ENCODE measurements at places on chromosomes 5 and 9.

DNA sequence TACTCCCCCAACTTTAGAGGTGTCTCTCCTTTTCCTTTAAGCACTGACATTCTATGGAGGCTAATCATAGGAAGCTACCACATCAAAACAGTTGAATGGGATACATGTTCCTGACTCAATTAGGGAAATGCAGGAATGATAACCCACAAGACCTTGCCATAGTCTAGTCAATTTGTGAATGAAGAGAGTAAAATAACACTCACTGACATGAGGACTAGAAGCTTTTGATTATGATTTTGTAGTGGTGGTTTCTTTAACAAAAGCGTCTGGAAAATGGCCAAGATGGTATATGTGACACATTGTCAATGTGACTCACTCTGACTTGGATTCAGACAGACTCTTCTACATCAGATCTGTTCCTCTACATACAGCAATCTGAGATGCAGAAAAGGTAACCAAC lies 13.7 kb upstream of the PRELID2 start:
- no peak for DNase-seq

DNA sequence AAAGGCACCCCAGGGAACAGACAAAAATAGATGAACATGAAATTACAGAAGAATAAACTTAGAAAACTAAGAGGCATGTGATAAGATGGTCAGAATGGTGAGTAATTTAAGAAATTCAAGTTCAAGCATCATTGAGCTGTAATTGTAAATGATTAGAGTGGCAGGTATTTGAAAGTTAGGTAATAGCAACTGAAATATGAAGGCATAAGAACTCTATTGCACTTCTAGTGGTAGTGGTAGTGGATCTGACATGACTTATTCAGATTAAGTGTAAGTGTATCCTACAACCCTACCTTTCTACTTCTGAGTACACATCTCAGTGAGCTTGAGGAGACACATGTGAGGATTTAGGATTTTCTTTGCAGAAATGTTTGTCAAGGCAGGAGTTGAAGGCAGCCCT lies 192.9 kb upstream of the RIOK2 start:
- no peak for DNase-seq

DNA sequence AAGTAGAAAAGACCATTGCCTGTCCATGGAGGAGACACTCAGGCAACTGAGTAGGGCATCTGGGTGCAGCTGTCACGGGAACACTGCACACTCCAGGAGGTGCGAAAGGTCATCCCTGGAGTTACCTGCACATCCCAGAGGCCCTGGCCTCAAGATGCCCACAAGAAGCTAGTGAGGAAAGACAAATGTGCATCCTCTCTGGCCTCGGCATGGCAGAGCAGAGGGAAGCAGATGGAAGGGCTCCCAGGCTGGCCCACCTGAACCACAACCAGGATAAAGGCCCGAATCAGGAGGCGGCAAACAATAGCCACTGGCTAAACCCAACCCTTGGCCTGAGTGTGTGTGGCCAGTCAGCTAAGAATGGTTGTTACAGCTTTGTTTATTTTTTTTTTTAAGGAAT lies 231.7 kb downstream of the SYK start:
- no peak for DNase-seq

- no peak for DNase-seq
Observed at GRCh38 chr9:110555551-110556331, 23.8 kb downstream of the SVEP1 start.

- no peak for DNase-seq
Observed at GRCh38 chr9:85942913-85943709, 2.2 kb downstream of the NAA35 start.

DNA sequence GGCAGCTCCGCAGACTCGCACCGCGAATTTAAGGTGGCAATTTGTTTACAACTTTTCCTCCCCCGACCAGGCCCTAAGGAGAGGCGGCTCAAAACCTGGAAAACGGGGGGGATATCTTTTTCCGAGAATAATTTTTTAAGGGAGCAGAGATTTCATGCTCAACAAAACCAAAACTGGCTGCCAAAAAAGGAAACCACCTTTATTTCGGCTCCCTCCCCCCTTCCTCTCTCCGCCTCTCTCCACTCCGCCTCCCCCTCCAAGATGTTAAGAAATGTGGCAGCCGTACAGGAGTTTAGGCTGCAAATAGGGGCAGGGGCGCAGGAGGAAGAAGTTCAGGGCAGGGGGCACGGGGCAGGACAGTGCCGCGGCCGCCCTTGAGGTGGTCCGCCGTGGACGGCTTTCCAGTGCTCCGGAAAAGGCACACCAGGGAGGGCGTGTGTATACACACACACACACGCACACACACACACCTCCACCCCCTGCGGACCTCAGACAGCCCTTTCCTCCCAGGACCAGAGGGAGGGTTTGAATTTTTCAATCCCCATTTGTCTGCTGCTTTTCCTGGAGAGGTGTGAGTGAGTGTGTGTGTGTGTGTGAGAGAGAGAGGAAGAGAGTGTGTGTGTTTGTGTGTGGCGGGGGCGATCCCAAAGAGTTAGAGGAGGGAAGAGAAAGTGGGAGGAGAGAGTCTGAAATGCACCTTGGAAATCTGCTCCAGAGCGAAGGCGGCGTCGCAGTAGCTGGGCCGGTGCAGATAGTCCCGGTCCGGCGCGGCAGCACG lies 9.1 kb downstream of the PTCH1 start:
- peak; percentile 39 for DNase-seq

DNA sequence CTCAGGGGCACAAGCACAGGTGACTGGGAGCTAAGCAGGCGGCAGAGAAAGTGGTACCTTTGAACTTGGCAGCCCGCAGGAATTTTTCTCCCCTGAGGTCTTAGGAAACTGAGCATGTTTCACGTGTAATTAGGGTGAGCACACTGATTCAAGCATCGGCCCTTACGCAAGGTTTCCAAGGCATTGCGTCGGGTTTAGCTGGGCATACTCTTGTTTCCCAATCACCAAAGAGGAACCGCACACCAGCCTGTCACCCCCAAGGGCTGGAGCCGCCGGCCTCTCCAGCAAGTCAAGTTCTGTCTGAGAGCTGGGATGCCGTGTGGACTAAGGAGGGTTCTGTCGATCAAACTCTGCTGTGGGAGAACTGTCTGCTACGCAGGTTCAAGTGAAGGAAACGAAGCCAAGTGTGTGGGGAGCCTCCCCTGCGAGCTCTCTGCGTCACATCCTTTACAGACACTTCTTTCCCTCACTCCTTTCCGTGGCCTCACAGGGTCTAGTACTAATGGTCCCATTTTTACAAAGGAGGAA lies 53.0 kb downstream of the ERGIC1 start:
- DNase-seq = no peak

- DNase-seq = no peak
Observed at GRCh38 chr5:81719743-81720345, 31.1 kb downstream of the SSBP2 start.

- DNase-seq = peak; percentile 49
Observed at GRCh38 chr5:40277161-40277906, 402.4 kb upstream of the PTGER4 start.

- no peak for DNase-seq
Observed at GRCh38 chr9:32706725-32707100, 71.2 kb upstream of the TAF1L start.

- no peak for DNase-seq
Observed at GRCh38 chr5:14587150-14587549, 5.6 kb downstream of the OTULINL start.

DNA sequence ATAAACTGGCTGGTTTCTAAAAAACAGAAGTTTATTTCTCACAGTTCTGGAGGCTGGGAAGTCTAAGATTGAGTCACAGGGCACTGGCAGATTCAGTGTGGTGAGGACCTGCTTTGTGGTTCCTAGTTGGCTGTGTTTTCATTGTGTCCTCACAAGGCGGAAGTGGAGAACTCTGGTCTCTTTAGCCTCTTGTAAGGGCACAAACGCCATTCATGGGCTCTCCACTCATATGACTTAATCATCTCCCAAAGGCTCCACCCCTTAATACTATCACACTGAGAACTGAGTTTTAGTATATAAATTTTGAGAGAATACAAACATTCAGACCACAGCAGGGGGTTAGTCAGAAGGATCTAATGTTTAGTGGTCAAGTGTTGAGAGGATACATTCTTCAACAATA lies 208.2 kb downstream of the SEC61B start:
- DNase-seq = no peak

- no peak for DNase-seq
Observed at GRCh38 chr9:4829969-4830368, 37.2 kb downstream of the RCL1 start.

DNA sequence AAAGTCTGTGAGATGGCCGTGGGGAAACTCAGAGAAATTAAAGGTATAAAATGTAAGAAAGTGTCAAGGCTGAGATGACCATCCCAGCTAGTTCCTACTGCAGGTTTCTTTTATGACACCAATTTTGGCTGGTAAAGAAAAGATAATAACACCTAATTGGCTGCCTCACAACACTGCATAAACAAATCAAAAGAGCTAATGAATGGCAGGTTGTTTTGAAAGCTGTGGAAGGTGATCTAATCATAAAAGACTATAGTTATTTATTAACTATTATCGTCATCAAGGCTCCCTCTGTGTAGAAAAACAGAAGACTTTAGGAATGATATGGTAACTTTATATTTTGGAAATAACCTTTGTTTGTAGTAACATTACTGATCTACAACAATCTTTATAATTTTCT lies 3.5 kb upstream of the SPINK5 start:
- no peak for DNase-seq

DNA sequence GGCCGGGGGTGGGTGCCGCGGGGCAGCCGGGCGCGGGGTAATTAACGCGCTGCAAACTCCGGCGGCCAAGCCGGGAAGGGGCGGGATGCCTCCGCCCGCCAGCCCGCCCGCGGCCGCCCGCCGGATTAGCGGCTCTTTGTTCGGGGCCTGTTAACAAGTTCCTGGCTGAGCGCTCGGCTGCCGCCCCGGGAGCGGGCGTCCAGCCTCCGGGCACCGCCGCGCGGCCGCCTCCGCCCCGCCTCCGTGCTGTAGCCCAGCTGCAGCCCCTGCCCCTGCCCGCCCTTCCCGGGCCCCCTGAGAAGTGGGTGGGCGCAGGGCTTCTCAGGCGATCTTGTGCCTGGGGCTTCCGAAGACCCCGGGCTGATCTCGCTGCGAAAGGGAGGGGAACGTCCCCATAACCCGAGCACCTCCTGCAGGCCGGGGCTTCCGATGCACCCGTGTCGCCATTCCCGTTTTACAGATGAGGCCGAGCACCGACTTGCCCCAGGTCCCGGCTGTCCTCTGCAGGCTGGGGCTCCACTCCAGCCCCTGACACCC lies 7.5 kb downstream of the UNC5A start:
- DNase-seq = peak; percentile 12

Measured in stimulated activated CD4-positive, alpha-beta T cell treated with anti-CD3 and anti-CD28 coated beads, Interleukin-4, amount 100 ng/mL, for 24 hours (primary cell).